CD4-positive, alpha-beta memory T cell (primary cell): ENCODE measurements at places on chromosomes 5 and 9. TPM values are rescaled to one million over a fixed set of nuclear protein-coding genes. Genes with fewer than 3 reads are reported as not detected.

DNA sequence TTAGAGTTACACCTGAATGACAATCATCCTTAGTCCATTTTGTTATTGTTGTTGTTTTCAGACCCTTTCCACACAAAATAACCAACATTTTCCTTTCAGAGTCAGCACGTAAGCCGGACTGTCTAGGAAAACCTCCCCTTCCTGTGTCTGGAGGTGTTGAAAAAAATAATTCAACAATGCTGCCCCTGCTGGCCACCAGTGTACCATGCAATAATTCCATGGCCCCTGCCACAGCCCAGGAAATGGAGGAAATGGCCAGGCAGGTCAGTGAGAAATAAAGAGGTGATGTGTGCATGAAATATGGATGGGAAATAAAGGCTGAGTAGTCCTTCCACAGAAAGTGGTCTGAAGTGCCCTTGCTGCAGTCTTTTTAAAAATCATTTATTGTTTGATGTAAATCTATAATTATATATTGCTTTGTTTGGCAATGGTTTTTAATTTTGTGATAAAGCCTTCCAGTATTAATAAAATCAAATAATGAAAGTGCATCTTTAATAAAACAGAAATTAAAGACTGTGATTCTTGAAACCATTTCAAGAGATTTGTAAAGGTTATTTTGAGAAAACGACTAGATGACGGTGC is 152.8 kb upstream of the PAPPA start:
- no peak for DNase-seq

DNA sequence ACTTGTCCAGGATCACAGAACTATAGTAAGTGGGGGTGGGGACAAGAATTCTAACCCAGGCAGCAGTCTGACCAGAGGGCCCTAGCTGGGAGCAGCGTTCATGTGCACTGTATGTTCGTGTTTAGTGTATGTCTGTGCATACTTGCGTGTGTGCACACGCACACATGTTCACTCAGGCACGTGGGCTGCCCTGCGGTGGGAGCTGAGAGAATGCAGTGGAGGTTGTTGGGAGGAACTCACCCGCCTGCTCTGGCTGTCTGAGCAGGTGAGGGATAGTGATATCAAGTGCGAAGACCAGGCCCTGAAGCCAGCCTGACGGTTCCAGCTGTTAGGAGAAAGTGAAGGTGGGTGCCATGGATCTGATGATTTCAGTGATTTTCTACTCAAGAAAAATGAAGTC is 942 bp downstream of the DCANP1 start:
- no peak for DNase-seq

DNA sequence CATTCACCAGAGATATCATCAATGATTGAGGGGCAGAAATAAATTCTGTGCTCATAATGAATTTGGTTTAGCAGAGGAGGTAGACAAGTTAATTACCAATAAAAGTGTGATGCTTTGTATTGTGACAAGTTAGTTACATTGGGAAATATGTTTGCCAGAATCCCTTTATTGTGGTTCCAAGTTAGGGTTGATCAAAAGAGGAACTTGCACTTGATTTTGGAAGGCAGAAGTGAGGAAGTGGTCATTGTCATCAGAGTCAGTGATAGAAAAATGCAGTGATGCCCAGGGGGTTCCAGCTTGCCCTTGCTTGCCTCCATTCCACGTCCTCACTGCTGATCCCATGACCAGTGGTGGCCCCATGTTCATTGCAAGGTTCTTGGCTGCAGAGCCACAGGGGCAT is 69.7 kb downstream of the SVEP1 start:
- no peak for DNase-seq

KIF24 gene
- 0.32 TPM for total RNA-seq
